ENCODE measurements at places on chromosomes 5 and 9.

DNA sequence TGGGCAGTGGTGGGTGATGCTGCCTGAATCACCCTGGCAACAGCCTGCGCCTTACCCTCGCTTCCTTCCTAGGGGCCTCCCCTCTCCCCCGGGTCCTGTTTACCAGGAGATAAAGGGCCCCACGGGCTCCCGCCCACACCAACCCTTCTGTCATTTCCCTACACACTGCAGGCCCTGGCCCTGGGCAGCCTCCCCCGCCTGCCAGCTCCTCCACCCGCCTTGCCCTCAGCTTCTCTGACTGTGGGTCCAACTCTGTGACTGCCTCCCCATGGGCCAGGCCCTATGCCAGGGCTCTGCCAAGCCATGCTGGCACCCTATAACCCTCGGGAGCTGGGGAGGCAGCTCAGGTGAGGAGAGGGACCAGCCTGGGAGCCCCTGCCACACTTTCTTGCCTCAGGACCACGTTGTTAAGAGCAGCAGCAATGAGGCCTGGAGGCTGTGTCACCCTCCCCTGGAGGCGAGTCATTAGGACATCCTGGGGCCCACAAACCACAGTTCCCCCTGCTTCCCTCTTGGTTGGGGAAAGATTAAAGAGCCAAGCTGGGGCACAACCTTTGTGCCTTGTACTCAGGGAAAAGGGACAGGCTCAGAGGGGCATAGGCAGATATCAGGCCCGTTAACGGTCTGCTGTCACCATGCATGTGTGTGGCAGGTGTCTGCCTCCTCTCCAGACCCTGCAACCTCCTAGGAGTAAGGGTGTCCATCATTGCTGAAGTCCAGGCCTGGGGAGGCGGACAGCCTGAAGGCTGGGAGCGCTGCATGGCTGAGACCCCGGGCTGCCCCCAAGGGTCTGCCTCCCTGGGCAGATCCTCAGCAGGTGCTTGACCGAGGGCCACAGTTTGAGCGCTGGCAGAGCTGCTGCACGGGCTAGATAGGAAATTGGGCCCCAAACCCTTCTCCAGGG lies 2.8 kb downstream of the MGAT4B start:
- peak; percentile 40 for DNase-seq

- no peak for DNase-seq
Observed at GRCh38 chr5:141403387-141403786, 809 bp downstream of the PCDHGA9 start.

GRCh38 chr5:90224342-90224741 lies 185.2 kb downstream of the CETN3 start:
- DNase-seq = no peak

DNA sequence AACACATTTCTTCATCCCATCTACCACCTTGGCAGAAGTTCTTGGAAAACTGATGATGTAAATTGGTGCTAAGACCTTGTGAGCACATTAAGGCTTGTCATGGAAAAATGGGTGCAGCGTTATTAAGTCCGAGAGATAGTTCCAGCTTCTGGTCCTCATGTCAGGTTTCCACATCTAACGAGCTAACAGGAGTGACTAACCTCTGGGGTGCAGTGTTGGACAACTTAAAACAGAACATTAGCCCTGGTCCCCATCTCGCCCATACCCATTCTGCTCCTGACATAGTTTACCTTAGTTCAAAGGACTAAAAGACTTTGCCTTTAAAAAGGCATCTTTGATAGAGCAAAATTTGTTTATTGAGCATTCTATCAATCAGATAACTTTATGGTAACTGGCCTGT lies 128.0 kb downstream of the SLC1A3 start:
- peak; percentile 55 for DNase-seq

GRCh38 chr5:124089578-124089977 lies 577.6 kb downstream of the CSNK1G3 start:
- no peak for DNase-seq

DNA sequence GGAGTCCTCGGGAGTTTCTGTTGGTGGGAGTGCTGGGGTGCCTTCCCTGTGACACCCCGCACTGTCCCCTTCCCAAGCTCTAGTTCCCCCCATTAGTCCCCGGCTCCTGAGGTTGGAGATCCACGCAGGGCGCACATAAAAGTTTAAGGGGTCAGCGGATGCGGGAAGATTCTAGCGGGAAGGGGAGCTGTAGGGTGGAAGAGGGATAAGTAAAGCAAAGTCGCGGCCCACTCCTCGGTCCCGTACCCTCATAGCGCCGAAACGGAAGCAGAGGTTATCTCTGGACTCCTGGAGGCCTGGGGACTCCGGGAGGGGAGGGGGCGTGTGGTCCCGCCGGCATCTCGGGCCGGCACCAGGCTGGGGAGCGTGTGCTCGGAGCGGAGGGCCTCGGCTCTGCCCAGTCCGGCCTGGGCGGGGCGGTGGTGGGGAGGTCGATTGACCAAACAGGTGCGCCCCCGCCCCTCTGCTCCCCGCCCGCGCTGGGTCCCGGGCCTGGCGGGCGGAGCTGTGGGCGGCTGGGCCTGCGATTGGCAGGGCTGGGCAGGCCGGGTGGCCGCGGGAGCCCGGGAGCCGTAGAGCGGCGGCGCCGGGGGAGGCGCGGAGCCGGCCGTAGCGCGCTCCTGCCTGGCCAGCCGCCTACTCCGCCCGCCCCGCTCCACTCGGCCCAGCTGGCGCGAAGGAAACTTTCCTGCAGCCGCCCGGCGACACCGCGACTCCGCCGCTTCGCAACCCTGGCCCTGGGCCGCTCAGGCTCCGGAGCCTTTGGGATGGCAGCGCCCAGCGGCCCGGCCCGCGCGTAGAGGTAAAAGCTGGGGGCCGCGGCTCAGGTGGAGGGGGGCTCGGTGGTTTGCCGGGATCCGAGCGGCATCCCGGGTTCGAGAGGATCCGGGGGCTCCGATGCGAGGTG lies 52.2 kb upstream of the DAB2IP start:
- peak; percentile 21 for DNase-seq

GRCh38 chr9:79946712-79947111 lies 374.9 kb downstream of the TLE4 start:
- DNase-seq = peak; percentile 3

DNA sequence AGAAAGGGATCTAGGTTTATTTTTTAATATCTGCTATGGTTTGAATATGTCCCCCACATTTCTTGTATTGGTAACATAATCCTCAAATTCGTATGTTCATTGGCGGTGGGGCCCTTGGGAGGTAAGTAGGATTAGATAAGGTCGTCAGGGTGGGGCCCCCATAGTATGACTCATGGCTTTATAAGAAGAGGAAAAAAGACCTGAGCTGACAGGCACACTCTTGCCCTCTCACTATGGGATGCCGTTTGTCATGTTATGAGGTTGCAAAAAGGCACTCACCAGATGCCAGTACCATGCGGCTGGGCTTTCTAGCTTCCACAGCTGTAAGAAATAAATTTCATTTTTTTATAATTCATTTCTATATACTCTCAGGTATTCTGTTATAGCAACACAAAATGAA lies 67.3 kb upstream of the SGCD start:
- DNase-seq = no peak

DNA sequence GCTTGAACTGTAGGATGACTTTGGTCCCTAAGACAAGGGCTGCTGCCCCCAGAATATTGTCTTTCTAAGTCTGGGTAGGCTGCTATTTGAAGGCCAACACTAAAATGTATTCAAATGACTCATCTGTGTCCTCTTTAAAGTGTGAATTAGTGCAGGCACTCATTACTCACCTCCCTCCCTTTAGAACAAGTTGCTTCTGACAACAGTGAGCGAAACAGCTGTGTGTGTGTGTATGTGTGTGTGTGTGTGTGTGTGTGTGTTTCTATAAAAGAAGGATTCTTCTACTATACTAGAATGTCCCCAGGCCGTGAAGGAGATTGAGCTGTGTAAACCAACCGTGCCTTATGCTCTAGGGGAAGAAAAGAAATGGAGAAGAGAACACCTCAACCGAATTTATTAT lies 1337.2 kb downstream of the PTPRD start:
- DNase-seq = no peak

- no peak for DNase-seq
Observed at GRCh38 chr5:22650511-22650910, 202.6 kb downstream of the CDH12 start.

DNA sequence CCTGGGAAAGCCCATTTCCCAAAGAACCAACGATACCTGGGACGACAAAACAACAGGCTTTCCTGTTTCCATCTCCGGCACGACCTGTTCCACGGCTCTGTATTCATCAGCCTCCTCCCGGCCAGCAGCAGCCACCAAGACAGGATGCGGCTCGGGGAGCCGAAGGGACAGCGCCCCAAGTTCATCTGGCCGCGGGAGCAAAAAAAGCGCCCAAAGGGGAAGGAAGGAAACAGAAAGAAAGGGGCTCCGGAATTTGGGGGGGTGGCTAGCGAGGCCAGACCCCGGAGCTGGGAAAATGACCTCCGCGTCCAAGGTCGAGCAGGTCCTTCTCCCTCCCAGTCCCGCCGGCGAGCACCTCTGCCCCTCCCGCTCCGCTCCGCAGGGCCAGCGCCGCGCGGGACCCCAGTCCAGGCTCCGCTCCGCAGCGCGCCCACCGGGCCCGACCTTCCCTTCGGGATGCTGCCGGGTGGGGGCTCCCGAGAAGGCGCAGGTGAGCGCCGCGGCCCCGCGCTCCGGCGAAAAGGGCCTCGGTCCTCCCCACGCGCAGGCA lies 608 bp downstream of the ELOVL7 start:
- no peak for DNase-seq

DNA sequence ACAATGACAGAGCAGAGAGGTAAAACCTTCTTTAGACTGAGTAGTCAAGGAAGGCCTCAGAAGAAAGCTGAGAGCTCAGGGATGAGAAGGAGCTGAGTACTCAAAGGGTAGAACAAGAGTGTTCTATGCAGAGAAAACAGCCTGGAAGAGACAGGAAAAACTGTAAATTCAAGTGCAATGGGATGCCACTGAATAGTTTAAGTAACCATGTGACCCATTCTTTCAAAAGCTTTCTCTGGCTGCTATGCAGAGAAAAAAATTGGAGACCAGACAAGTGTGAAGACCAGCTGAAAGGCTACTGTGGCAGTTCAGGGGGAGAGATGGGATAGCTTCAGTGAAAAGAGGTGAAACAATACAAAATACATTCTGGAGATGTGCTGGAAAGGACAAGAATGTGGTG lies 61.3 kb upstream of the RNF38 start:
- DNase-seq = peak; percentile 58

DNA sequence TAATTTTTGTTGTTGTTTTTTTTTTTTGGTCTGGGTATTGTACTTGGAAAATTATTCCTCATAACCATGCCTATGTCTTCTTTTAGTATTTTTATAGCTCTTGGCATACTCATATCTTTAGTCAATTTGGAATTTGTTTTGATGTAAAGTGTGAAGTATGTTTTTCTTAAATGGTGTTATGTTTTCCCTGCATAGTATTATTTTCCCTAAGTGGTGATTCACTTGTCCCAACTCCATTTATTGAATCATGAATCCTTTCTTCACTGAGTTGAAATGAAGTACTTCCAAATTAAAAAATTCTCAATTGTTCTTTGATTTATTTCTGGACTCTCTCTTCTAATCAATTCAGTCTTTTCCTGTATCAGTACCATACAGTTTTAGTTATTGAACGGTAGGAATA lies 46.5 kb downstream of the POLK start:
- peak; percentile 28 for DNase-seq

DNA sequence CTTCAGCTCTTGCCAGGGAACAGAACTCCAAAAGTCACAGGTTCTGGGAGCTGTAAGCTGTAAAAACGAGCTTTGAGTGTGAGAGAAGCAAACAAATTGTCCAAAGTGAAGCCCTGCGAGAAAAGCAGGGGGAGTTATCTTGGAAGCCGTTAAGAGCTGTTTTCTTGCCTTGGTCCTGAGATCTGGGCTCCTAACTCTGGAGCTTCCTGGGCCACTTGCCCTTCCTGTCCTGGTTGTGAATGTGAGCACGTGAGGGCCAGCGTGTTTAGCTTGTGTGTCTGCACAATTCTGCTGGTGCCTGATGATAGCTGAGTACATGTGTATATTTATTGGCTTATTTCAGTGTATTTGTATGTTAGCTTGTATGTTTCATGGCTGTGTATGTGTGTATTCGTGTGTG lies 40.5 kb downstream of the DAB2IP start:
- no peak for DNase-seq

- no peak for DNase-seq
Observed at GRCh38 chr9:40925149-40925548, 203.3 kb downstream of the FOXD4L6 start.

GRCh38 chr9:136020206-136020605 lies 59.0 kb upstream of the UBAC1 start:
- no peak for DNase-seq

DNA sequence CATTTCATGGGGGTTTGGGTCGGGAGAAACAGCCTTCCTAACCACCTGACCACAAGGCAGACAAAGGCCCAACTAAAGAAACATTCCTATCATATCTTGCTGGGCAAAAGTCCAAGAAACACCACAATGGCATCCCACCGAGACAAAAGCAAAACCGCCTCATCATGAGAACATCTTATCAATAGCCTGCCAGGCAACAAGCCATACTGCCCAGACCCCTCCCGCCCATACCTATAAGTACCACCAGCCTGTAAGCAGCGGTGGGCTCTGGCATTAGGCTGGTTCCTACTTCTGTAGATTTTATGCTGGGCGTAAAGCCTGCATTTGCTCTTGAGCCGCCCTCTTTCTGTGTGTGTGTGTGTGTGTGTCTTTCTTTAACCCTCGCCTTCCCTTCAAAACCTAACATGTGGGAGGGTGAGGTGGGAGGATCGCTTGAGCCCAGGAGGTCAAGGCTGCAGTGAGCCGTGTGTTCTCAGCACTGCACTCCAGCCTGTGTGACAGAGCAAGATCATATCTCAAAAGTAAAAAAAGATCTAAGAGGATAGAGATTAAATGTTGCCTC lies 56.9 kb downstream of the PDE6A start:
- DNase-seq = peak; percentile 92

DNA sequence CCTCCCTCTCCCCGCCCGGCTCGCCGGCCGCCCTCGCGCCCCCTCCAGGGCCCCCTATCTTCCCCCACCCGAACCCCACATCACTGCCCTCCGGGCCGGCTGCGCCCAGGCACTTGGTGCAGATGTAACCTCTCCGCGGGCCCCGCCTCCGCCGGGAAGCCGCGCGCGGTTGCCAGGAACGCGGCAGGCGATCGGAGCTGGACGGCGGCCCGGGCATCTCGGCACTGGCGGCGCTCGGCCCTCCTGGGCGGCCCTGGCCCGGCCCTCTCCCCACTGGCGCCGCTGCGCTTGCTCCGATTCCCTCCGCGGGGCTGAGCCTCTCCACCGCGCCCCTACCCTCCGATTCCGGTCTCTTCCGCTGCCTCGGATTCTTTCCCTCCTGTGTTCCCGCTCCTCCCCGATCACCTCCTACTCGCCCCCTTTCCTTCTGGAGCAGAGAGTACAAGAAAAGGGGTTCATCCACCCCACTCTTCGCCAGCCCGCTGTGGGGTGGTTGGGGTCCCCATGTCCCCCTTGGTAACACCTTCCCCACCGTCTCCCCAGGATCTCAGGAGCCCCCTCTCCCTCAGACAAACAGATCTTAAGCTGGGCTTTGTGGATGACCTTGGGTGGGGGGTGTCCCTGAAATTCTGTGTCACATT lies 70.6 kb downstream of the C9orf50 start:
- DNase-seq = peak; percentile 90

DNA sequence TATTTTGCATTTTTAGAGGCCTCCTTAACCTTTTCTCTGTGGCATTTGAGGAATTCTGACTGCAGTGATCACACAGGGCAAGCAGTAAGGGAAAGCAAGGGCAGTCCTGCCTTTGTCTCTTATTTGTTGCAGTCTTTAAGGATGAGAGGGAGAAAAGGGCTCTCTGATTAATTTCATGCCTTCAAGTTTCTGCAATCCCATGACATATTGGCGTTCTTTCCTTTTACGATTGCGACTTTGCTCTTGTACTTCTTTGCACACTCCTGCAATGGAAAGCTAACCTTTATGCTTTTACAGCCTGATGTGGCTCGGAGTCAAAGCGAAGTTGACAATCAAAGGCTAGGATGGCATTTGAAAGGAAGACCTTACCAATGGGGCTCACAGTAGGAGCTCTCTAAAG lies 698.4 kb downstream of the DNAH5 start:
- no peak for DNase-seq

GRCh38 chr9:87678650-87679355 lies 47.1 kb upstream of the CTSL start:
- peak; percentile 88 for DNase-seq

All from cardiac fibroblast (primary cell).